ENCODE measurements at places on chromosomes 4 and X. TPM values are rescaled to one million over a fixed set of nuclear protein-coding genes. Genes with fewer than 3 reads are reported as not detected.

Gene CLGN
- total RNA-seq: 1.1 TPM

Gene F11
- not detected for total RNA-seq

Gene ERCC6L
- total RNA-seq: 0.55 TPM

Gene CNKSR2
- total RNA-seq: 2.2 TPM

Gene PDLIM3
- 30.7 TPM for total RNA-seq

Gene SCOC
- 60.8 TPM for total RNA-seq

Gene ZNF732
- 1.4 TPM for total RNA-seq

Gene KIAA1210
- total RNA-seq: not detected

Gene VGLL1
- total RNA-seq: 1.3 TPM

- no peak for DNase-seq
Measured at GRCh38 chrX:69524781-69525363, 20.7 kb downstream of the NALF2 start.

DNA sequence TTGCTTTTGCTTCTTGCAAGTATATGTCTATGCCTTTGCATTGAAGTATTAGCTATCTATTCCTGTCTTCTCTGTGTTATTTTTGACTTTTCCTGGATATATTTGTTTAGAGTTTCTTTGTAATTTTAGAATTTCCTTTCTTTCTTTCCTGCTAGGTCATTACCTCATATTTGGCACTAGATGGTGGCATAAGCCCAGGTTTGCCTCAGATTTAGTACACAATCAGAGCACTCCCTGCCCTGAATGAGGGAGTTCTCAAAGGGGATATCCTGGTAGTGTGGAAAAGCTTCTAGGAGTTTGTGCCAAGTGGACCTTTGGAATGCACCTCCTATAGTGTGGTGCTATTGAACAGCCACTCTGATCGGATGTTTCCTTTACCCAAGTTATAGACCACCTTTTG lies 181.6 kb downstream of the UGT8 start:
- peak; percentile 19 for DNase-seq

DNA sequence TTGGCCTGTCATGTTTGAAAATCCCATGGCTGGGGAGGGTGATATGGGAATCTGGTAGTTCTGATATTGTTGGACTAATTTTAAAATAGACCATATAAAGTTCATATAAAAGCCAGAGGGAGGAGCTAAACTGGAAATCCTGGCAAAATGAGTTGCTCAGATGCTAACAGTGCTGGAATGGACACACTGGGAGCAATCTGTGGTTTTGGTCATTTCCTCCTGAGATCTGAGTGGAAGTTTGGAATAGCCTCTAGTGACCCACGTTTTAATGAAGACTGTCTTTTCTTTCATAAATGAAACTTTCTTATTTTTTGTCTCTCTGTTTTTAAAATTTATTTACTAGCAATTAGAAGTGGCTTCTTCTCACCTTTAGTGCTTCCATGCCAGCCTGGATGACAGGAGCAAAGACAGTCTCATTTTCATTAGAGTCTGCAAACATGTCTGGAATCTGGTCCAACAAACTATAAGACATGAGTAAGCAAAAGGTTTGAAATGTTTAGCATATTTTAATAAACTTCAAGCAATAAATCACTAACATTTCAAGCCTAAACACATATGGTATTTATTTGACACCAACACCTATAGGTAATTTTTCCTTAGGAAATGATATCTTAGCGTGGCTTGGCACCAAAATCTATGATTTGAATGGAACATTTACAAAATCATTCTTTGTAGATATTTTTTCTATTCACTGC lies 66.6 kb downstream of the METTL14 start:
- DNase-seq: peak; percentile 84

- no peak for DNase-seq
Measured at GRCh38 chrX:132461886-132462285, 27.0 kb downstream of the MBNL3 start.

DNA sequence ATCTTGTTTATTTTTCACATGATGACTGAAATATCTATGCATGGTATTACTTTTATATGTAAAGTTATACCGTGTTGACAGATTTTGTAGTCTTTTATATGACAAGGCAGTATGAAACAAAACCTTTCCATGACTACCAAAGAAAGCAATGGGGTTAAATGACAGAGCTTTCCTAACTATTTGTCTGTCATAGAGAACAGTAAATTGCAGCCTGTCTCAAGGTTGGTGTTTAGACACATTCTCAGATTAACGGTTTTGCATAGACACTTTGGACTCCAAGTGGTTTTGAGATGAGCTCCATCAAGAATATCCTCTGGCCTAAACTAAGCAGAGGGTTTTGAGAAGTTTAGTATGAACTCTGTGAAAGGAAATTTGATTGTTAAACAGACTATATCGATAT lies 180.7 kb upstream of the TENM3 start:
- no peak for DNase-seq

- DNase-seq: peak; percentile 24
Measured at GRCh38 chr4:186297013-186297645, 31.1 kb downstream of the F11 start.

DNA sequence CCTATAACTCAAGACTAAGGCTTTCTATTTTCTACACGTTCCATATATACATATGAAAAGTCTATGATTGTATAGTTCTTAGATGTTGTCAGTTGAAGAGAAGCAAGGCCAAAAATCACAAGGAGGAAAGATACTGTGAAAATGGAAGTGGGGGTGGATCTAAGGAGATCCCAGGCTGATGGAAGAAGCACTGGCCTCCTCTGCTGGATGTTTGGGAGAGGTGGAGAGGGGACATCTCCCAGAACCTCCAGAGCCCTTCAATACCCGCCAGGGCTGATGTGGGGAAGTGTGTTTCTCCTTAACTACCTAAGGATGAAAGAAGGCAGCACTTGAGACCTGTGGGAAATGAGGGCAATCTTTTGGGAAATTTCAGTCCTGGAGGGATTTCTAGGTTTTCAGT lies 67.4 kb downstream of the RASGEF1B start:
- no peak for DNase-seq

DNA sequence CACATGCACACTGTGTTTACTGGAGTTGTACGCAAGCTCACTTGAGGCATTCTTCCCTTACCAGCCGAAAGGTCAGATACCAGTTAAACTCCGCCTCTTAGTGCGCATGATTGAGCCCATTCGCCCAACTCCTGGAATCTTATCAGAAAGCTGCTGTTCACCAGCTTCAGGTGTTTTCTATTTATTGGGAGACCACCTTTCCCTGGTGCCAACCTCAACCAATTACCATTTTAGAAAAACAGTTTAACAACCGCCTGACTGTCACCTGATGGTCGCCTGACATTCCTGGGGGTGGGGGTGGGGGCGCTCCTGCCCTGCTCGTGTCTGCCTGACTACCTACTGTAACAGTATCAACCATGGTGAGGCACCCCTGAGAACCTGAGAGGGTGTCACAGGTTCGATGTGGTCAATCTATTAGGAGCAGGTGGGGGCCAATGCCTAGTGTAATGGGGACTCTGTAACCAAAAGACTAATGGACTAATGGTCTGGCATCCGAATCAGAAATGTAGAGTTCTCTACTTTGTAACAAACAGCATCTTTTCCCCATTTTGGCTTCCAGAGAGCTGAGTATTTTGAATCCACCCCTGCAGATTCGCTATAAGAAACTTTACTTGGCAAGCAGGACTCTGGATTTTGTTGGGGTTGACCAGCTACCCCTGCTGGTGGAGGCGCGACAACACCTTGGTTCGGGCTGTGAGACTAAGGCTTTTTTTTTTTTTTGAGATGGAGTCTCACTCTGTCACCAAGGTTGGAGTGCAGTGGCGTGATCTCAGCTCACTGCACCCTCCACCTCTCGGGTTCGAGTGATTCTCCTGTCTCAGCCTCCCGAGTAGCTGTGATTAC lies 58.2 kb upstream of the ZNF157 start:
- DNase-seq: peak; percentile 46

DNA sequence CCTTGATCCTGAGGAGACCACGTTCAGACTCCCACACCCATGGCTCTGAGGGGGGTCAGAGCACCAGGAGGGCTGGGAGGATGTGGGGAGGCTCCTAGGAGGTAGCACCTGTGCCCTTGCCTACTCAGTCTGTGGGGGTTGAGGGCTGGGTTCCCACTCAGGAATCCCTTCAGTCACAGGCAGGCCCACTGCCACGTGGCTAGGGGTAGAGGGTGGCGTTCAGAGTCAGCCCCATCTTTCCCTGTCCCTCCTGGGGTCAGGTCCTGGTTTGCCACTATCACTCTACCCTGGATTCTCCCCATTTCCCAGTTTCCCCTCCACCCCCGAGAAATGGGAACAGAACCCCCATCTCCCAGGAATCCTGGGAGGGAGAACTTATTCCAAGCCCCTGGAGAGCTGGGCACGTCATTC lies 111.3 kb downstream of the PSAPL1 start:
- DNase-seq: no peak

GRCh38 chr4:188031751-188032150 lies 36.2 kb downstream of the ZFP42 start:
- no peak for DNase-seq

- no peak for DNase-seq
Measured at GRCh38 chr4:79296768-79297428, 29.0 kb downstream of the NAA11 start.

DNA sequence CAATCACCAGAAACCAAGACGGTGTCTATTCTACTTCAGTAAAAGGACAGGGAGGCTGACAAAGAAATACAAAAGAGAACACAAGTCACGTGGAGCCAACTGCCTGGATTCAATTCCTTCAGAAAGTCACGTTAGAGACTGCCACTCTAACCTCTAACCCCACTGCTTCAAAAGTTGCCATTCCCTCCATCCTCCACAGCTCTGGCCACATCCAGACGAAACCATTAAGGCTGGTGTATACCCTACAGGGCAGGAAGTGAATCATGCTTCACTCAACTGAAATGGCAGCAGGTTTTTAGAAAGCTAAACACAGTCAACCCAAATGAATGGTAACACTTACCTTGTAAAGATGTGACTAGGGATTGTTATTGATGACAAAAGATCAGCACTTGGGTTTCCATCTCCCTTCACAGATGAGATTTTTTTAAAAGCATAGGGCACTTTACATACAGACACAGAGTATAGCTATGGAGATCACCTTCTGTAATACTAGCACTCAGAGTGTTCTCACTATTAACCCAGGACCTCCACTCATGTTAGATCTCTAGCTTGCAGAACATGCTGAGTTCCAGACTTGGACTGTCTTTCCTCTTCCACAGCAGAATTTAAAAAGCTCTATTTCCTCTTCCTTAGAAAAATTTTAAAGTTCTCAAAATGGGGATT lies 37.4 kb downstream of the MAML3 start:
- peak; percentile 44 for DNase-seq

GRCh38 chr4:116882503-116882902 lies 202.9 kb downstream of the TRAM1L1 start:
- no peak for DNase-seq

DNA sequence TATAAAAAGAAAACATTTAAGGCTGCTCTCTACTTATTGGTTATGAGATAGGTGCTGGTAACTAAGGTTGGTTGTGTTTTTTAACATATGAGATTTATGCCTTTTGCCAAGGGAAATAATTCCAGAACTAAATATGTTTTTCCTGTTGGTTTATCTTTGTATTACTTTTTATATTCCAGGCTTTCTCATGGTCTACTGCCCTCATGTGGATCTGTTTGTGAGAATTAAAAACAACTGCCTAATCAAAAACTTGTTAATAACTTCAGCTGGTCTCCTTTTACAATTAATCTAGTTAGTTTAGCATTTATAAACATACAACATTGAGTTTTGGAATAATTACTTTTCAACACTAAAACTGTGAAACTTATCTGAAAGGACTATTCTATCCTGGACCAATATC lies 1208.3 kb downstream of the ADGRL3 start:
- DNase-seq: no peak

- DNase-seq: no peak
Measured at GRCh38 chrX:40863671-40864070, 128.3 kb upstream of the MED14 start.

DNA sequence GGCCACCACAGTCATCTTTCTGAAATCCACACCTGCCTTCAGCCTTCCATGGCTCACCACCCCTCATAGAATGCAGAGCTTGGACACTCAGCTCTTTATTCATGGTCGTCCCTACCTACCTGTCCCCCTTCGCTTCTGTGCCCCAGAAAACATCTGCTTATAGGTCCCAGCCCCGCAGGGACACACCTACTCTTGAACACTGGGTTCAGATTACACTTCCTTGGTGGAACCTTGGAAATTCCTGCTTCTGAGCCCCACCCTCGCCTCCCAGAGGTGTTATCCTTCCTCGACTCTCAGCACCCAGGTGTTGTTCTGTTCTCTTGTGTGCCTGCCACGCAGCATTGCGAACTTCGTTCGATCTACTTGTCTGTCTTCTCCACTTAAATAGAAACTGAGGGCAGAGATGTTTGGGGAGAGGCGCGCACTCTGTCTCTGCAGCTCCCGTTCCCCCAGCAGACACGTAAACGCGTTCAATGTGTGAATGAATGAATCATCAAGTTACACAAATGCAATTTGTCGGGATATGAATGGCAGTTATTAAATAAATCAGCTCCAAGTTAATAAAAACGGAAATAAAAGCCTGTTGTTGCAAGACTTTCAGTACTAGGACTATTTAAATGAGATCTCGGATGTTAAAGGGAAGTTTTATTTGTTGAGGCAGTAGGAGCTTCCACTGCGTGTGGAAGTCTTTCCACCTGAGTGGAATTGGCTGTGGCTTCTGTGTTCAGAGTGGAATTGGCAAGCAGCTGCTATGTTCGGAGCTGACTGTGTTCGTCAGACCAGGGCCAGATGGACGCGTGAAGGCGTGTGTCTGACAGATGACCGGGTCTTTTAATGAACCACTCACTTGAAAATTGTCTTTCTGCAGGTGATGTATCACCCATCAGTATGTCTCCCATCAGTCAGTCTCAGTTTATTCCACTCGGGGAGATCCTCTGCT lies 95.6 kb downstream of the STOX2 start:
- DNase-seq: no peak

- peak; percentile 96 for DNase-seq
Measured at GRCh38 chr4:39319676-39320075, 46.5 kb downstream of the RFC1 start.

DNA sequence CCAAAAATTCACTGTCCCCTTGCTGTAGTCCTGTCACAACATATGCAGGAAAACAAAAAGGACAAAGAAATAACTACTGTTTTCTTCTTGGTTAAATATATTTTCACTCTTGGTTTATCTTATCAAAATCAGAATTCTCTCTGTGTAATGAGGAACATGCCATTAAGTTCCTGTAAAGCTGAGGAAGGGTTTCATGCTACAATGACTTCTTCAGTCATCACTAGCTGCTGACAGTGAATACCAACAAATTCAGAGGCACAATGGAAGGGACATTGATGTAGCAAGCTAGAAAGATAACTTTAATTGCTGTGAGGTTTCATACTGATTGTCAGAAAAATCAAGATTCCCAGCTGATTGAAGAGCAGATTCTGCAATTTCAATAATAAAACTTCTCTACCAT lies 782.9 kb upstream of the HTR2C start:
- DNase-seq: no peak

DNA sequence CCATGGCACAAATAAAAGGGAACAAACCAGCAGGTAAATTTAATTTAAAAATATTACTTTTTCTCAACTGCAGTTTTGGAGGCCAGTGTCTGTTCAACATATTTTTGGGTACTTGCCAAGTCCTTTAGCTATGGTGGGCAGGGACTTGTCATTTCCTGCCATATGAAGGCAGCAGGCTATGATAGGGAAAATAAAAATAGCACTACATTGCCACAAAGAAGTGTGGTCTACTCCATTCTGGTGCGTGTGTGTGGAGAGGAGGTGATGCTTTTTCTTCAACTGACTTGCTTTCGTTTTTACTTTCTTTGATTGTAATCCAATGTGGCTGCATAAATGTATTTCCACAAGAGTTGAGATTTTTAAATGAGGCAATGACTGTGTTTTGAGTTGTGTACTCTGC lies 17.2 kb downstream of the GPR174 start:
- no peak for DNase-seq
